GM10248 (cell line): ENCODE measurements at places on chromosomes 16 and 17.
A peak's percentile ranks its signal among the peaks of the same experiment; 100 is the strongest.

- DNase-seq: no peak
These were observed 1.7 kb downstream of the ACADVL start for GRCh38 chr17:7221278-7222092.

DNA sequence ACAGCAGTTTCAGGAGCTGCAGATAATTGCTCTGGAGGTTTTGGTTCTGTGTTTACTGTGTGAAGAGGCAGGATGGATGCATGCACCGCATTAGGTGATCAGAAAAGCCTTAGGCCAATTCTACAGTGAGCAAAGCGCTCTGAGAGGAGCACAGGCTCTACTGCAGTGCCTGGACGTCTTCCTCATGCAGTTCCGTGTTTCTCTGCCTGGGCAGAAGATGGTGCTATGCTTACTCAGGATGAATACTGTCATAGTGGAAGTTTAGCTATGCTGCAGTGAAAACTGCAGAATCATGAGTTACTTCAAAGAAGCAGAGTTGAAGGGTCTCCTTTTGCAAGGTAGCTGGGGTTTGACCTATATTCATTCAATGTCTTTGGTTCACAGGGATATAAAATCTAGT lies 1012.4 kb downstream of the KCNJ18 start:
- no peak for DNase-seq

- DNase-seq: peak; percentile 15
These were observed 481.9 kb upstream of the ERCC4 start for GRCh38 chr16:13438064-13438463.

GRCh38 chr17:80982426-80982974 lies 9.1 kb upstream of the CHMP6 start:
- DNase-seq: no peak
